ENCODE measurements at places on chromosomes 5 and 9.
A peak's percentile ranks its signal among the peaks of the same experiment; 100 is the strongest.

DNA sequence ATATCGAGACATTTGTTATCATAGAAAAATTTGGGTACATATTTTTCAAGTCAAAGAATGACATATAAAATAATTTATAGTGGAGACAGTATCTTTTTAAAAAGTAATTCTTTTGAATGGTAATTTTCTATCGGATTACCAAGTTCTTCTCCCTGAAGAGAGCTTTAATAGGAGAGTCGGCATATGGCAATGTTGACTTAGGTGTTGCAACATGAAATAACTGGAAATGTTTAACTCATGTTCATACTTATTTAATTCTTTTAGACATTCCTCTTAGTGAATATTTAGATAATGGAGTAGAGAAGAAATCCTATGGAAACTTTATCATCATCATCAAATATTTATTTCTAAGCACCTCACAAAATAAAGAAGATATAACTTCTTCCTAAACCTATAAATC lies 118.2 kb upstream of the CTNND2 start:
- no peak for DNase-seq

- DNase-seq, result no peak
Measured at GRCh38 chr9:136700304-136700703, 12.1 kb upstream of the DIPK1B start.

DNA sequence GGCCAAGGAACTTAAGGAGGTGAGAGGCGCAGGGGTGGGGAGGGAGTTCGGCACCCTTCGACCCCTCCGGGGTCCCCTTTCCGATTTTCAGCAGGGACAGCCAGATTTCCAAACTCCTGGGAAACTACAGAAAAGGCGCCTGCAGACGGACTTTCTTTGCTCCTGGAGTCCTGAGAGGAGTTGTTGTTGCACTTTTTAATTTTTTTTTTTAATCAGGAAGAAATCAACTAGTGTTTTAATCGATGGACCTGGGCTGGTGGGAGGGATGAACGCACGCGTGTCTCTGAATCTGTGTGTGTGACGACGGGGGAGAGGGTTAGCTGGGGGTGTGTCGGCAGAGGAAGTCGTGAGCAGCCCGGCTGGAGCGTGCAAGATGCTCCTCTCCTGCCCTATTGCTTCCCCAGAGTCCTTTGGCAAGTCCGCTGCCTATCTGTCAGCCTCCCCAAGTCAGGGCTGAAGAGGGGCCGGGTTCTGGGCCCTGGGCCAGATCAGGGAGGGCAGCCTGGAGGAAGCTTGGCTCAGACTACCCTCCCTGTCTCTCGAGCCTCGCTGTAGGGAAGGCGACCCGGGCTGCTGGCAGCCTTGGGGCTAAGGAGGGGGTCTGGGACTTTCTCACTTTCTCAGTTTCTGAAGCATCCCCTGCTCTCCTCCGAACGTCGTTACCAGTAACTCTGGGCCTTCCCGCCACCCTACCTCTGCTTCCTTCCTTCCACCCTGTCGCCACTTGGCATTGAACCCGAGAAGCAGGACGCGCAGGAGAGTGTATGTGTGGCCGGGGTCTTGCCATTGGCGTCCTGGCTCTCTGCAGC lies 731 bp downstream of the PRR16 start:
- peak; percentile 59 for DNase-seq

GRCh38 chr5:136518814-136519213 lies 153.5 kb upstream of the TRPC7 start:
- no peak for DNase-seq

- DNase-seq, result no peak
Measured at GRCh38 chr9:111728617-111729366, 65.9 kb downstream of the SHOC1 start.

GRCh38 chr5:53173083-53173482 lies 63.5 kb upstream of the MOCS2 start:
- no peak for DNase-seq

DNA sequence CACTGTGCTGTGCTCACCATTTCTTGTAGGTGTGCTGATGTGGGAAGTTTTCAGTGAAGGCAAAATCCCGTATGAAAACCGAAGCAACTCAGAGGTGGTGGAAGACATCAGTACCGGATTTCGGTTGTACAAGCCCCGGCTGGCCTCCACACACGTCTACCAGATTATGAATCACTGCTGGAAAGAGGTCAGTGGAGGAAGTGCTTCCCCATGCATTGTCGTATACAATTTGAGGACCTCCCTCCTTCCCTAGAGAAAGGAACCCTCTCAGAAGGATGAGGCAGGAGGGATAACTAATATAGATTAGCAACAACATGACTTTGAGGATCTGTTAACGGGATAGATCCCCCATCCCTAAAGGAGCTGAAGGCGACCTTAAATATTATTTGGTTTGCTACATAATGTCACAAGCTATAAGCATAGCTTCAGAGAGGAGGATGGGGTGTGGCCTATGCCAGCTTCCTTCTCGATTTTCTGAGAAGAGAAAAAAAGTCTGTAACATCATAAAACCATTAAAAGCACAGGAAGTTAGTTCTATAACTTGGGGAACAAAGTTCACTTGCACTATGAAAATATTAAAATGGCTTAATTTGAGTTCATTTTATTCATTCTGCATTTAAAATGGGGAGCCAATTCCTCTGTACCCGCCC lies 17.0 kb upstream of the CYFIP2 start:
- DNase-seq, result no peak

DNA sequence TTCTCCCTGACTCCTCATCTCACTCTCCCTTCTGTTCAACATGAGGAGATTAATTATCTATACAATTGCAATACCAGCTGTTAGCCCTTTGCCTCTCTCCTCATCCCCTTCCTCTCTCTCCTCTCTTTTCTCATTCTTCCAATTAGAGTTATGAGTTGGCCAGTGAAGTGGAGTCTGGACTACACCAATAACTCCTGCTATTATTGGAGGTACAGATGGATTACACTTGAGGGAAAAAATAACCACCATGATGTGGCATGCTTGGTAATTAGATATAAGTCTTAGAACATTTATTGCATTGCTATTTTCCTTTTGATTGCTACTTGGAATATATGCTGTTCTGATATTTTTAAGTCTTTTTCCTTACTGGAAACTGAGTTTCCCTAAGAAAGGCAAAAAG lies 159.2 kb downstream of the FRMD3 start:
- DNase-seq, result no peak

DNA sequence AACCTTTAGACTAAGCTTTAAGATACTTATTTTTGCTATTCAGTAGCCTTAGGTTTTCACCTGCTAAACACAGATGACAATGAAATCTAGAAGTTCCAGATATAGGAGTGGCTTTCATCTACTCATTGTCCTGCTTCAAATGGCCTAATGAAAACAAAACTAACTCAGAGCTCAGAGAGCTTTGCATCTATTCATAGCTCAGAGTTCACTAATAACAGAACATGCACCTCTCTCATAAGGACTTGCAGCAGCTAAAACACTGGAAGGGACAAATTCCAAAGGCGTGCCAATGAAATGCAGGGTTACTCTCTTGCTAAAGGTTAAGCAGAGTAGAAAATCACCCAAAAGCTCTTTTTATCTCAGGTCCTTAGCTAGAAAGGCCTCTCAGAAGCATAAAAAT lies 29.0 kb downstream of the SLC31A2 start:
- DNase-seq, result no peak

GRCh38 chr9:4148231-4148561 lies 151.7 kb downstream of the GLIS3 start:
- no peak for DNase-seq

DNA sequence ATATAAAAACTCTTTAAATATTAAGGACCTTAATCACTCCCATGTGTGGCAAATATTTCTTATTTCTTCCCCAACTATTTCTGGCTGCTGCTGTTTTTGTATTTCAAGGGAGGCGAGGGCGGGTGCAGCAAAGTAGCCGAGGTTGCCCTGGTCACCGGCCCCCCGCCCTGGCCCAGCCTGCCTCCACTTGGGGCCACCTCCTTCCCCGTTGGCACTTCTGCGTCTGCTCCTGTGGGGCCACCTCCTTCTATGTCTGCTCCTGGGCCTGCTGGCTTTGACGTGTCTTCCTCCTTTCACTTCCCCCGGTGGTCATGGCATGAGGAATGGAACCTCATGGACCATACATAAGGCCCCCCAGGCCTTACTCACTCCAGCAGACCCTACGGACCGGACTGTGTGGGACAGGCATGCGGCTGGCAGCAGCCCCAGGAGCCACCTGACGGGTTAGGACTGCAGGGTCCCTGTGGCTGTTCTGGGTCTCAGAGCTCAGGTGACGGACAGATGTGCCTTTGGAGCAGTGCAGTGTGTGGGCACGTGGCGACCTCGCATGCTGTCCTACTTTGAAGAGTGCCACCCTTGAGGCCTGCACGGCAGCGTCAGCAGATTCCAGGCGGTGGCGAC lies 5.8 kb upstream of the ENTPD8 start:
- DNase-seq, result no peak

- DNase-seq, result no peak
Measured at GRCh38 chr9:38389313-38389712, 3.2 kb upstream of the ALDH1B1 start.

DNA sequence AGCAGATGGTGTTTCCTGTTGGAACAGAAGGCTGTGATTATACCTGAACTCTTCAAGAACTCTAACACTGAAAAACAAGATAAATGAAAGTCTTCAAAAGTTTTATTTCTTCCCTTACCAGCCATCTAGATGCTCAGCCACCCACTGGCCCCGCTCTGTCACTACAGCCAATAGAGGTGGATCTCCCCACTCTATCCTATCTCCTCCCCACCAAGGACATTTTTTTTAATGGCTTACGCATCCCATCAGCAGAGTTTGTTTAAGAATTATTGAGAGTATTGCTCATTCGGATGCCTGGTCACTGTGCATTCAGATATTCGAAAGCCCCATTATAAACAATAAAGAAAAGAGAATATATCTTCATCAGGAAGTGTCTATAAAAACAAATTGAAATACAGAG lies 159.4 kb downstream of the RASEF start:
- no peak for DNase-seq

GRCh38 chr5:139637438-139638089 lies 10.6 kb upstream of the CXXC5 start:
- peak; percentile 93 for DNase-seq

- peak; percentile 59 for DNase-seq
Measured at GRCh38 chr9:123395276-123395688, 39.3 kb downstream of the CRB2 start.

DNA sequence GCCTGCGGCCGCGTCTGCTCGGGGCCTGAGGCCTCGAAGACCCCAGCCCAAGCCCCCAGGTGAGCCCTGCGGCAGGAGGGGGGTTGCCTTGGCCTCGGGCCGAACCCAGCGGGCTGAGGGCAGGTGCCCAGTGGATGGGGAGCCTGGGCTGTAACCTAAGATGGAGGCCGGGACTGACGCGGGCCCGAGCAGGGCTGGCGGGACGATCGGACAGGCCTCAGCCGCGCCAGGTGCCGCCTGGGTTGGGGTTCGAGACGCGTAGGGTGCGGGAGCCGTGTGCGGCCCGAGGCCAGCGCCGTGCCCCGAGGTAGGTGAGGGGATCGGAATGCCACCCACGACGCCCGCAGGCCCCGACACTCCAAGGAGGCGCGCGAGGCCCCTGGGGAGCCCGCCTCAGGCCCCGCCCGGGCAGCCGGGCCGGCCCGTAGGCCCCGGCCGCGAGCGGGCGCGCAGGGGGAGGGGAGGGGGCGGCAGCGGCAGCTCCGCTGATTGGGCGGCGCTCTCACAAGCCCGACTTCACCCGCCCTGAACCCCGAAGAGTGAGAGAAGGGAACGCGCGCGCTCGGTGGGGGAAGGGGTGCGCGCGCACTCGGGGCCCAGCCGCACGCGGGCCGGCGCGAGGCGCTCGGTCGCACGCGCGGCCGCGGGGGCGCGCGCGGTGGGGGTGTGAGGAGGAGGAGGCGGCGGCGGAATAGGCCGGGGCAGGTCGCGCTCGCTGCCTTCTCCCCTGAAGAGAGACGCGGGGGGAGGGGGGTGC lies at the start of gene NSD1:
Gene NSD1, plus strand, starts transcription at position 678 of the 757 bp plus-strand sequence. CDS start 1,331 bp downstream, outside the sequence.
- DNase-seq, result peak; percentile 94

DNA sequence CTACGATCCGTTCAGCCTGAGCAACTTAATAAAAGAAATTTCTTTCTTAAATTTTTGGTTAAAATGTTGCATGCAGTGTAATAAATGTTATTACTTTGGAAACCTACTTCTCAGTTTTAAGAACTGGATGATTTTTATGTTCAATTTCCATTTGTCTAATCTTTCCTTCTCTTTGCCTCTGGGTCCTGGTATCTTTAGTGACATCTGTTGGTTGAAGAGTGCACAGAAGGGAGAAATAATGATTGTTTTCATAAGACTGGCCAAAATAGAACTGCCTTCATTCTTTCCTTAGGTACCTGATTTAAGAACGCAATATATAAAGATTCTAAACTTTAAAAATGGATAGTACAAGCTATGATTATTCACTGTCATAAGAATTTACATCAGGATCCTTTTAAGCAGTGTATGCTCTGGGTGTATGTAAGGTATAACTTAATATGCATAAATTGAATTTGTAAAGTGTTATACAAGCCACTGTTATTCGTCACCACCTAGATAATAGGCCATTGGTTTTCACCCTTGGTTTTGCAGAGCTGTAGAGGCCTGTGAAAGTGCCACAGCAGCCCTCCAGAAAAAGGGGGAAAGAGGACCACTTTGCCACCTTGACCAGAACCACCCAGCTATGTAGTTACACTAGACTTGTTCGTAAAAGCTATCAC lies 82.8 kb upstream of the TLX3 start:
- no peak for DNase-seq

DNA sequence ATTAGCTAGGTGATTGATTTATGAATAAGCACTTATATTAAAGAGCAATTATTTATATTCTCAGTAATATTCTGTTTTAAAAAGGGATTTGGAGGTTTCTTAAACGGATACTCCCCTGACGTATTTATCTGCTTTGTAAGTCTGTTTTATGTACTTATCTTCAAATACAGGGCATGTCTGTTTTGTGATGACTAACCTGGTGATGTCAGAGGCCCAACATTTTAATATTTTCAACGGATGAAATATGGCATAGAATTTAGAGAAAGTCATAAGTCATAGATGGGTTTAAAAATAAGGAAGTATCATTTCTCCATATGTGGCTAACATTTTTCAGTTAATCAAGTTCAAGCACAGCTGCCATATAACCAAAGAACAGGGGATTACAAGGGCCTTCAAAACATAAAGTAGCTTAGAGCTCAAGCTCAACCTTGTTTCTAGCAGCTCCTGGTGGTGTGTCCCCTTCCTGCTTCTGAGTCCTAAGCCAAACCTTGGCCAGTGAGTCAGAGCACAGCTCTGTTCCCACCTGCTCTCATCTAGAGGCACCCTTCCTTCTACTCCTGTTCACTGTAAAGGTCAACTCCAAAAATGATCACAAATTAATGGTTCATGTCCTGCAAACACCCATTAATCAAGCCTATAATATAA lies 131.4 kb downstream of the OXCT1 start:
- no peak for DNase-seq

DNA sequence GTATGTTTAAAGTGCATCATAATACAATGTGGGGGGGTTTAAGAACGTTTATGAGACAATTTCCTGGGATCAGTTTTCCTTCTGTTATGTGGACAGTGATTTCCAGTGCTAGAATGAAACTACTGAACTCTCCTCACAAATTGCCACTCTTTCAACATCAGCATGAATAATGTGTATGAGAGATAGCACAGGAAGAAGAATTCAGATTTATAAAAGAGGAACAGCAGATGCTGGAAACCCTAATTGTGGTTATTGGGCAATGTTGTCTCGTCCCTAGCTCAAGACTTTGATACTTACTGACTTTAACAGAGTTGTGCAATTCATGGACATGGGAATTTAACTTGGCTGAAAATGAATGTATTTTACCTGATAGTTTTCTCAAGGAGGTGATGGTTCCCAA lies 410.8 kb upstream of the MEF2C start:
- DNase-seq, result no peak

GRCh38 chr5:100595152-100595811 lies 60.1 kb downstream of the FAM174A start:
- peak; percentile 72 for DNase-seq

- no peak for DNase-seq
Measured at GRCh38 chr9:69001921-69002320, 12.0 kb downstream of the PRKACG start.

Measured in femur (tissue), 1 donor.